ENCODE measurements at places on chromosomes 7 and 10.

DNA sequence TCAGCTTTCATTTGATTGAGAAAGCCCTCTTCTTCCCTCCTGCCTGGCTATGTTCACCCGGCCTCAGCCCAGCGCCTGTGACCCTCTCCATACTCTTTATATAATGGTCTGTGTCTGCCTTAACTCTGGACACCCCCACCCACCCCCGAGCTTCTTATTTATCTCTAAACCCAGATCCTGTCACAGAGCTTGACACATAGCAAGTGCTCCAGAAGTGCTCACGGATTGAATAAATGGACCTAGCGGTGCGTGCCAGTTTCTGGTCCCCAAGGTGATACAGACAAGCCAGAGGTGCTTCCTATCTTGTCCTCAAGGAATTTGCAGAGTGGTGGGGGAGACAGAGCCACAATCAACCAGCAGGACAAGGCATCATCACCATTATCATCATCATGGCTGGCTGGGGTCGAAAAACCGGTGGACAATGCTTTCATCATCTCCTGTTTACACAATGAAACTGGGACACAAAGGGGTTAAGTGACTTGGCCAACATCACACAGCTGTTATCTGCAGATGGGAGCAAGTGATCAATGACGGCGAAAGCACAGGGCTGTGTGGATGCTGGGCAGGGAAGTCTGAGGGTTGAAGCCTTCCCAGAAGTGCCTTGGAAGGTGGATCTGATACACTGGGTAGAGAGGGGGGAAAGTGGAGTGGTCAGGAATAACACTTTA, 2.2 kb upstream of the LOXL4 start:
- DNase-seq, result no peak

GRCh38 chr10:60098677-60099601, 192.6 kb upstream of the CCDC6 start:
- no peak for DNase-seq

GRCh38 chr7:48094861-48095293, 5.8 kb downstream of the UPP1 start:
- DNase-seq, result no peak

GRCh38 chr10:71374481-71375233, 22.1 kb upstream of the CDH23 start:
- no peak for DNase-seq

DNA sequence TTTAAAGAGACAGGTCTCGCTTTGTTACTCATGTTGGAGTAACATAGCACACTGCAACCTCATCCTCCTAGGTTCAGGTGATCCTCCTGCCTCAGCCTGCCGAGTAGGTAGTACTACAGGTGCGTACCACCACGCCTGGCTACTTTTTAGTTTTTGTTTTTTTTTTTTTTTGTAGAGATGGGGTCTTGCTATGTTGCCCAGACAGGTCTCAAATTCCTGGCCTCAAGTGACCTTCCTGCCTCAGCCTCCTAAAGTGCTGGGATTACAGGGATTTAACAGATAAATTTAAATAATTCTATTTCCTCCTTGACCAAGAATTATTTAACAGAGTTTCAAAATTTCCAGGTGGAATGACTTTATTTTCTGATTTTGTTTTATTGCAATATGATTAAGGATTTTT, 97.0 kb upstream of the OIT3 start:
- DNase-seq, result no peak

GRCh38 chr10:66983475-66983818, 57.6 kb downstream of the LRRTM3 start:
- DNase-seq, result no peak

- no peak for DNase-seq
Measured at GRCh38 chr7:20816372-20816959, 29.8 kb upstream of the SP8 start.

GRCh38 chr10:131930150-131930549, 29.3 kb downstream of the PPP2R2D start:
- DNase-seq, result no peak

GRCh38 chr10:62759599-62760175, 44.8 kb upstream of the ADO start:
- DNase-seq, result peak; percentile 87

DNA sequence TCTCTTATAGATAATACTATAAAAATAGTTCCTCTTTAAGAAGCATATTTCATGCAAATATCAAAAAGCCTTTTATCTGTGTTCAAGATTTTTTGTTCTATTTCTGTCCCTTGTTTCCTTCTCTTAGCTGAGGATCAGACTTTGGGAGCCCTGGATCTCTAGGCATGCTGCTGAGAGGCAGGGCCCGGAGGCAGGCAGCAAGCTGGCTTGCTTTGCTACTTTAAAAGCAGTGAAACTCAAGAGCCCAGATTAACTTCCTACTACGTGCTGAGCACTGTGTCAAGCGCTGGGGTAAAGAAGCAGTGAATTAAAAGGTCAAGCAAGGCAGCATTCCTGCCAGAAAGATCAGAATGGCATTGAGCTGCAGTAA, 31.0 kb upstream of the ARID5B start:
- DNase-seq, result no peak

- no peak for DNase-seq
Measured at GRCh38 chr7:44140341-44140740, 791 bp downstream of the MYL7 start.

DNA sequence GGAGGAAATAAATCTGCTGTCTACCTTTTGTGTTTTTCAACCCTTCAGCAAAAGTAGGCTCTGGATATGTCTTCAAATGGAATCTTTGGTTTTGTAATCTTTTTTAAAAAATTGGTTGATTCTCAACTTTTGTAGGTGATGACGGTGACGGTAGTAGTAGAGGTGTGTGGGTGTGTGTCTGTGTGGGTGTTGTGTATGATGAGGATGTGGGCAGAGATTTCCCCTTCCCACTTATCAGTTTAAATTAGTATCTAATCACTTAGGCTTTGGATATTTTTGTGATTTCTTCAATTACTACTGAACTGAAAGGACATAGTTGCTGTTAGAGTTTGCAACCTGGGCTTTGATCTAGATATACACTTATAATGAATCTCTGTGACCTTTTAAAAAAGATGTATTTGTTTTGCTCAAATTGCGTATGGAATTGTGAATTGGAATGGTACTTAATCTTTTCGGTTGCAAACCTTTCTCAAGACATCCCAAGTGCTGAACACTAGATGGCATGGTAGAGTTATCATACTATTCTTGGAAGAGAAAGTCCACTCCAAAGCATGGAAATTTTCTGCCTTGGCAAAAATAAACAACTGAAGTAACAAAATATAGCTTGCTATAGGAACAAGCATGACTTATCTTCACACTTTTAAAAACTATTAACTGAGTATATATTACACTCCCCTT, 51.9 kb upstream of the A1CF start:
- no peak for DNase-seq

DNA sequence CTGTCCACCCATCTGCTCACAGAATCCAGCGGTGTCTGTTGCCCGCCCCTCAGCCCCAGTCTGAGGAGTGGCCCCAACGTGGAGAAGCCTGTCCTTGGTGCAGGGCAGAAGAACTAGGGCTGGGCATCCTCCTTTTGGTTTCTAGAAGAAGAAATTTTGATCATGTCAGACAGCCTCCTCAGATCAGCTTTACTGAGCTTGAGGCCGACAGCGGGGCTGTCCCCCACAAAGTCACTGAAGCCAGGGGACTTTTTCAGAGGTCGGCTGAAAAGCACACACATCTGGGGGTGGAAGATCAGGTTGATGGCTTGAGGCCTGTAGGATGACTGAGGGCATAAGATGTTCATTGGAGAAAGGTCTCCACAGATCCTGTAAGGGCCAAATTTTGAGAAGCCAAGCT, 767.9 kb downstream of the GRID1 start:
- no peak for DNase-seq

GRCh38 chr10:25604591-25604990, 329.4 kb upstream of the MYO3A start:
- no peak for DNase-seq

DNA sequence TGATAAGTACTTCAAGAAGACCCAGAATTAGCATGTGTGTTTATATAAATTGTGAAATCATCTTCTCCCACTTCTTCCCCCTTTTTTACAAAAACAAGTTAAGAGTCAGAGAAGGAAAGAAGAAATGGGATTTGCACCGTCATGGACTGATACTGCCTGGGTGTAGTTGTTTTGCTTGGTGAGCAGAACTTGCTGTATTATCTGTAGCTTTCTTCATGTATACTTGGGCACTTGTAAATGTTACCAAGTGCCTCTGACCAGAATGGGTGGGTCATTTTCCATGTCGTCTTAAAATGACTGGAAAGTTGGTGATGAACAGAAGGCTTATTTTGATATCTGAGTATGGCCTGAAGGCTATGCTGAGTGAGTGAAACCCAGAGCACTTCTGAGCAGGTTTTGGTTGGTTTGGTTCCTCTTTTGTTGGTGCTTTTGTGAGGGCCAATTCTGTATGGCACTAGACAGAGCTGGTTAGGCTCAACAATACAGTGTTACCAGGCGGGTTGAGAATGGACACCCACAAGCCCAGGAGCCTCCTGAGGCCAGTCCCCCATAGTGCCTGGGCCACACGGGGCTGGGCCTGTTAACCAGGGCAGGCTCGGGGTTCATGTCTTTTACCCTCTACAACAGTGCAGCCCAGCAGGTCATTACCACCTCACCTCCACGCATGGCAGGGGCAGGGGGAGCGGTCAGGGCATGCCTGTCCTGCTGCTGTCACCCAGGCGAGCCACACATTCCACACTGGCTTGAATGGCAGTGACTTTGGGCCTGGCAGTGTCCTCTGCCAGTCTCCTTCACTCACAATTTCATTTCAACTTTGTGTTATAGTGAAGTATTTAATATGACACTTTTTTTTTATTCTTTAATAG, 115.1 kb downstream of the CCNY start:
- peak; percentile 81 for DNase-seq

- DNase-seq, result peak; percentile 21
Measured at GRCh38 chr7:88835147-88835728, 39.7 kb upstream of the TEX47 start.

DNA sequence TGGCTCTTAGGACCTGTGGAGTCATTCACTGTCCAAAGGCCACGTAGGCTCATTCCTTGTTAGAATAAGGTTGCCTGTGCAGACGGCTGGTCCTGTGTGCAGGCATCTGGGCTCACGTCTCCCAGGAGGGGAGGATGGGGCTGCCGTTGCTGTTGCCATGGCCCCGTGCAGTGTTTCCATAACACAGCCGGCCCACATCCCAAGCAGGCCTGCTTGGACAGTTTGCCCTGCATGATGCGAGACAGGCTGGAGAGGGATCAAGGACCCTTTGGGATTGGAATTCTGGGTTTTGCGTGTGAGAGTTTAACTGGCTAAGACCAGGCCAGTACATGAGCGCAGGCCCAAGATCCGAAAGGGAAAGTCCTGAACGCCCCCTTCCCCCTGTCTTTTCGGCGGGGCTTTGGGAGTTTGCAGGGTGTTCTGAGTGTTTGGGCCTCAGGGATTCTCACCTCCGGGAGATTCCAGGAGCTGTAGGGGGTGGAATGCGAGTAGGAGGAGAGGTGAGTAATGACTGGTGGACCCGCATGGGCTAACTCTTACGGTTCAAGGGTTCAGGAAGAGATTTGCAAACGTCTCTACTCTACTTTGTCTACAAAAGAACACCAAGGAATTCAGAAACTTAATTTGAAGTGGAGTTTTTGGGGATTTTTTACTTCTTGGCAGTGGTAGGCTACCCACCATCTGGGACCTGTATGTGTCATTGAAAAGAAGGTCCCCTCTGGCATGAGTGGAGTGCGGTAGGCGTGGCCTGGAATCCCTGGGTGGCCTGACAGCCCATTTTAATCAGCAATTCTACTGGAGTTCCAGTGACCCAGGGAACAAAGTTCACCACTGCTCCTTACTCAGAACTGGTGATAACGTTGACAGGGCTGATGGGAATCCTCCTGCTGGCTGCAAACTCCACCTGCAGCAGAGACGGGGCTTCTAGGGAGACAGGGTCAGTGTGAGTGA, 125.4 kb downstream of the ITIH5 start:
- no peak for DNase-seq

- no peak for DNase-seq
Measured at GRCh38 chr10:111079781-111080180, 3.0 kb downstream of the ADRA2A start.

GRCh38 chr10:68938117-68938516, 17.9 kb upstream of the DDX21 start:
- DNase-seq, result no peak

GRCh38 chr7:74083928-74084721, 521 bp downstream of the LIMK1 start:
- DNase-seq, result peak; percentile 32

DNA sequence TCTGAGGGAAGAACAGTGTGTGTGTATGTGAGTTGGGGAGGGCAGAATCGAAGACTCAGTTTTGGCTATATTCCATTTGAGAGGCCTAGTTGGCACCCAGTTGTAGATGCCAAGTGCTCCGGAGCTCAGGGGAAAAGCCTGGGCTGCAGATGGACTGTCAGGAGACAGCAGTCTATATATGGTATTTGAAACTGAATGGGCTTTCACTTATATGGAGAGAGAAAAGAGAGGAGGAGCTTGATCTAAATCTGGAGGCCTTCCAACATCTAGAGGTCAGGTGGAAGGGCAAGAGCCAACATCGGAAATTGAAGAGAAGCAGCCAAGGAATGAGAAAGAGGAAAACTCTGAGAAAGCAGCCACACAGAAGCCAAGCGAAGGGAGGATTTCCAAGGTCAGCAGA, 350.8 kb upstream of the BMPER start:
- DNase-seq, result no peak

Data from inflammatory macrophage treated with lipopolysaccharide for 1 hour (primary cell).